ENCODE measurements at places on chromosomes 6 and 20.

GRCh38 chr6:164095056-164095455 lies 680.5 kb downstream of the QKI start:
- DNase-seq, result no peak

DNA sequence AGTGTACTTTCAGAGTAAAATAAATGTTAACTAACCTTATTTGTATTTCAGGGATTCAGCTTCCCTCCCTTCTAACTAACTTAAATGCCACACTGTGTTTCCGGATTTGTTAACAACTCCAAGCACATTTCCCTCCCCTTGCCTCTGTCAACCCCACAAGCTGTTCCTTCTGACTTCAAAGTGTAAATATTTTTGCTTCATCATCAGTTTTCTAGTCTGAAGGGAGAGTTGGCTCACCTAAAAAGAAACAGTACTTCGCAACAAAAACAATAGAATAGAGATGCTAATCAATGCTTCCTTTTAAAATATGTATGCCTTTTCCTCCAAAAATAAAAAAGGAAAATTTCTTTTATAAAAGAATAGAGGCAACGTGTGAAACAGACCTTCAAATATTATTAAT lies 132.6 kb downstream of the THEMIS start:
- DNase-seq, result no peak

- no peak for DNase-seq
Observed at GRCh38 chr6:137874204-137875057, 7.4 kb downstream of the TNFAIP3 start.

- no peak for DNase-seq
Observed at GRCh38 chr6:169529931-169530751, 171.7 kb downstream of the WDR27 start.

GRCh38 chr6:81233990-81234389 lies 518.5 kb downstream of the TENT5A start:
- no peak for DNase-seq

DNA sequence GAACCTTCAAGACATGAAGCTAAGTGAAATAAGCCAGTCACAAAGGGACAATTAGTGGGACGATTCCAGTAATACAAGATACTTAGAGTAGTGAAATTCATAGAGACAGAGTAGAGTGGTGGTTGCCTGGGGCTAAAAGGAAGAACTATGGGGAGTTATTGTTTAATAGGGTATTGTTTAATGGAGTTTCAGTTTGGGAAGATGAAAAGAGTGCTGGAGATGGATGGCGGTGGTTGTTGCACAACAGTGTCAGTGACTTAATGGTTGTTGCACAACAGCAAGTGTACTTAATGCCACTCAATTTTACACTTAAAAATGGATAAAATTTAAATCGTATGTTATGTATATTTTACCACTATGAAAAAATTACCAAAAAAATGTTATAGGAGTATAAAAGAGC lies 209.7 kb upstream of the TENT5A start:
- no peak for DNase-seq

GRCh38 chr20:58828136-58828535 lies 22.6 kb downstream of the GNAS-AS1 start:
- no peak for DNase-seq

GRCh38 chr6:56938649-56939191 lies 16.2 kb upstream of the BEND6 start:
- DNase-seq, result no peak

- DNase-seq, result no peak
Observed at GRCh38 chr20:62015540-62016288, 50.0 kb downstream of the TAF4 start.

GRCh38 chr6:7188492-7188891 lies 80.7 kb downstream of the RREB1 start:
- DNase-seq, result no peak

GRCh38 chr6:111267764-111268333 lies 180.5 kb downstream of the SLC16A10 start:
- no peak for DNase-seq
